LHCN-M2 (cell line): ENCODE measurements at places on chromosomes 6 and 20. TPM values are rescaled to one million over a fixed set of nuclear protein-coding genes. Genes with fewer than 3 reads are reported as not detected.
A peak's percentile ranks its signal among the peaks of the same experiment; 100 is the strongest.

Gene DBNDD2
- total RNA-seq = 0.29 and 1.3 TPM in 2 replicates

DNA sequence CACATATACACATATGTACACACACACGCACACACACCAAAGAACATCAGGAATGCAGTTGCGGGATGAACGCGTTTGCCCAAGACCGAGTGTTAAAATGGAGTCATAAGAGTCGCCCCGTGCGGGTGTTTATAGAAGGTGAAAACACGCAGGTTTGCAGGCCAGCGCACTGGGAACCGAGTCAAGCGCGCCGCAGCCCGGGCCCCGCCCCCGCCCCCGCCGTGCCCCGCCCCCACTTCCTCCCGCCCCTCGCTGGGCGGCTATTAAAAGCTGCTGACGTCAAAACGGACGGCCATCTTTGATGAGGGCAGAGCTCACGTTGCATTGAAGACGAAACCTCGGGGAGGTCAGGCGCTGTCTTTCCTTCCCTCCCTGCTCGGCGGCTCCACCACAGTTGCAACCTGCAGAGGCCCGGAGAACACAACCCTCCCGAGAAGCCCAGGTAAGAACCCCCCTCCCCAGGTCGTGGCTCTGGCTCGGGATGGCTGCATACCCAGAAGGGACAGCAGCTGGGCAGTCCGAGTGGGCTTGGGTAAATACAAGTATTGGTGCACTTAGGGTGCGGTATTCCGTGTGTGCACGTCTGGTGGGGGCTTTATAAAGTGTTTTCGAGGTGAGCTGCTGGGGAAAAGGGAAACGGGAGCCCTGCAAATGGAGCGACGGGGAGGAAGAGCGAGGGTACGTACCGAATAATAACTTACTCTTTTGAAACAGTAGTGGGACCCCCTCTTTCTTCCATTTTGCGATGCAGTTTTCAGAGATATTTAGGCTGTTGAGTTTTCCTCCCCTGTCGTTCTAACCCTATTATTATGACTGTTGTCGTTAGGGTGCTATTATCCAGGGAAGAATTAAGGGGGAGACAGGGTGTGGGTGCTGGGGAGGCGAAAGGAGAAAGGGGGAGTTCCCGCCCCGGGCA is at the start of gene SNAP25:
Gene SNAP25 (plus strand): TSS at position 295 of the 916 bp plus-strand sequence. CDS start 56,662 bp downstream, outside the sequence.
- peak; percentile 79 for DNase-seq

DNA sequence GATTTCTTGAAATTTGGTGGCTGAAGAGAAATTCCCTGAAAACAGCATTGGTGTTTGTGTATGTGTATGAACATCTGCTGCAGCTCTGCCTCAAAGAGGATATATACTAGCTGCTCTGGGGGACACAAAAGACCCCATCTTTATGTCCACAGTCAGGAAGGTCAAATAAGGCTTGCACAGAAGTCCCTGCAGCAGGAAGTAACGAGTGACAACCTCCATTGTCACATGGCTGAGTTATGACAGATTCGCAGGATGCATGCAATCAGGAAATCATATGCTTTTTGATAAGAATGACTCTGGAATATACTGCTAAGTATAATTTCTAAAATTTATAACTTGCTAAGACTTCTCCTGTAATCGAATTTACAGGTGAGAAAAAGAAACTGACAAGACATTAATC is 225.9 kb upstream of the CST7 start:
- DNase-seq = no peak

Gene CDSN
- total RNA-seq = not detected in 2 replicates

GRCh38 chr6:15841937-15842726 is 179.3 kb upstream of the DTNBP1 start:
- no peak for DNase-seq

Gene ZFP57
- total RNA-seq = not detected in 2 replicates

GRCh38 chr6:166728884-166729530 is 102.0 kb upstream of the RPS6KA2 start:
- no peak for DNase-seq

Gene CYP24A1
- 0.51 TPM in 1 of 2 replicates, not detected in the other for total RNA-seq

Gene NR2E1
- total RNA-seq = not detected in 2 replicates

- no peak for DNase-seq
These were observed 26.9 kb upstream of the ADTRP start for GRCh38 chr6:11805259-11806053.

- DNase-seq = no peak
These were observed 22.7 kb upstream of the HECA start for GRCh38 chr6:139112146-139112545.

GRCh38 chr6:83870649-83871048 is 11.2 kb downstream of the CYB5R4 start:
- no peak for DNase-seq

DNA sequence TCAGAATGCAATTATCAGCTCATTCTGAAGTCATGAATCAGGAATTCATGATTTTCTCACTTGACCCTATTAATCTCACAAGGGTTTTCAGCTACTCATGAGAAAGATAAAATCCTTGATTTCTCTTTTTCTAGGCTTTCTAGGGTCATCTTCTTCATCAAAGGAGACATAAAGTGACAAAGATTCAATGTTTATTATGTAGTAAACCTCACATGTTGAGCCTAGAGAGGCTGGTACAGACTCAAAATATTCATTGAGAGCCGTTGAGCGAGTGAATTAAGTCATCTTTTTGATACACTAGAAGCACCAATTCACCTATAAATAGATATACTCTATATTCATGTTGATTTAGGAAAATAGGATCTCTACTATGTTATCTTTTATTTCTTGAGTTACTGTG is 104.8 kb upstream of the TRAF3IP2 start:
- no peak for DNase-seq

- DNase-seq = peak; percentile 50
These were observed 10.3 kb upstream of the TAAR9 start for GRCh38 chr6:132527791-132528190.

Gene LRFN2
- total RNA-seq = not detected in 2 replicates

DNA sequence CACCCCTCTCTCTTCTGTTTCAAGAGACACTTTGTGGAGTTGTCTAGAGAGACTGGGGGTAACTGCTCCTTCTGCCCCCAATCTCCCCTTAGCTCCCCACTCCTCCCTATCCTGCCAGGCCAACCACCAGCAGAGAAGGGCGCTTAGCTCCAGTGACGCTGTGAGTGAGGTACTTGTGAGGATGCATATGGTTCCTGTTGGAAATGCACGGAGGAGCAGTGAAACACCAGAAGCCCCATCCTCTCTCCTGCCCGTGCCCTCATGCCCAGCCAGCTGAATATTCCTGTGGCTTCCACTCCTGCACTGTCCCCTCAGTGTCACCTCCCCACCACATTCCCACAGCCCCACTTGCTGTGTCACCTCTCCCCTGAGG is 11.9 kb downstream of the NT5E start:
- DNase-seq = no peak

DNA sequence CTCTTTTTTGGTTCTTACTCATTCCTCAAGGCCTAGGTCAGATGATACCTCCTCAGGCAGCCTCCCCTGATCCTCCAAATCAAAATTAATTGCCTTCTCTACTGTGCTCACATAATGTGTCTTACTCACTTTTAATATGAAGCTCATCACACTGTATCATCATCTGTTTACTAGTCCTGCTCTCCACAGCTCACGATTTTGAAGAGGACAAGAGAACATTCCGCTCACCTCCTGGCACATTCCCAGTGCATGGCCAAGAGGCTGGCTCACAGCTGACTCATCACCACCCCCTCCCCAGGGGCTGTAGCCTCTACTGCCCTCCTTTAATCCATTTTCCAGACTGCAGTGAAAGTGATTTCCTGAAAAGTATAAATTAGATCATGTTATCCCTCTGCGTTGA is 133.1 kb downstream of the ALDH8A1 start:
- peak; percentile 76 for DNase-seq

Gene CST1
- total RNA-seq = not detected in 2 replicates

DNA sequence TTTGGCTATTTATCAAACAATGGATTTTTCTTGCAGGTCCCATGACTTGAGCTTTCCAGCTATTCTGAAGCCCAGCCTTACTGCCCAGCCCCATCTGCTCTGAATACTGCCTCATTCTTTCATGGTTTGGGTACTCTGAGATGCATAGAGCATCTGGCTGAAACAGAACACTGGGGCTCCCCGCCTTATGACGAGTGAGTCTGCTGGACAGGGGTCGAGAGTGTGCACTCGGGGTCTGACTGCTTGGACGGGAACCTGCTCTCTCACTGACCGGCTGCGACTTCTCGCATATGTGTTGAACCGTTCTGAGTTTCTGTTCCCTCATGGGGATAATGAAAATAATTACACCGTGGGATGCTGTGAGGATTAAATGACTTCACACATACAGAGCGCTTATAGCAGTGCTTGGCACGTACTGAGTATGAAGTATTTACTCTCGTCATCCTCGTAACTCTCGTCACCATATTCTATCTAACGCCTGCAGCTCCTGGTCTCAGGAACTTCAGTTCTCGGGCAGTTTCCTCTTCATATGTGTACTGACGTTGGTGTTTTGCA is 59.5 kb upstream of the MPC1 start:
- DNase-seq = no peak

- DNase-seq = peak; percentile 35
These were observed 18.2 kb downstream of the SNAP25 start for GRCh38 chr20:10236540-10237533.

Gene ABT1
- total RNA-seq = 16.7 and 20.6 TPM in 2 replicates

GRCh38 chr6:118632359-118632758 is 19.0 kb downstream of the CEP85L start:
- DNase-seq = peak; percentile 44

Gene DPPA5
- not detected in 2 replicates for total RNA-seq

- peak; percentile 78 for DNase-seq
These were observed 2.3 kb downstream of the TUBB start for GRCh38 chr6:30722280-30723112.

Gene PTK6
- total RNA-seq = 0.40 and 0.45 TPM in 2 replicates

Gene PNLDC1
- total RNA-seq = not detected in 2 replicates

DNA sequence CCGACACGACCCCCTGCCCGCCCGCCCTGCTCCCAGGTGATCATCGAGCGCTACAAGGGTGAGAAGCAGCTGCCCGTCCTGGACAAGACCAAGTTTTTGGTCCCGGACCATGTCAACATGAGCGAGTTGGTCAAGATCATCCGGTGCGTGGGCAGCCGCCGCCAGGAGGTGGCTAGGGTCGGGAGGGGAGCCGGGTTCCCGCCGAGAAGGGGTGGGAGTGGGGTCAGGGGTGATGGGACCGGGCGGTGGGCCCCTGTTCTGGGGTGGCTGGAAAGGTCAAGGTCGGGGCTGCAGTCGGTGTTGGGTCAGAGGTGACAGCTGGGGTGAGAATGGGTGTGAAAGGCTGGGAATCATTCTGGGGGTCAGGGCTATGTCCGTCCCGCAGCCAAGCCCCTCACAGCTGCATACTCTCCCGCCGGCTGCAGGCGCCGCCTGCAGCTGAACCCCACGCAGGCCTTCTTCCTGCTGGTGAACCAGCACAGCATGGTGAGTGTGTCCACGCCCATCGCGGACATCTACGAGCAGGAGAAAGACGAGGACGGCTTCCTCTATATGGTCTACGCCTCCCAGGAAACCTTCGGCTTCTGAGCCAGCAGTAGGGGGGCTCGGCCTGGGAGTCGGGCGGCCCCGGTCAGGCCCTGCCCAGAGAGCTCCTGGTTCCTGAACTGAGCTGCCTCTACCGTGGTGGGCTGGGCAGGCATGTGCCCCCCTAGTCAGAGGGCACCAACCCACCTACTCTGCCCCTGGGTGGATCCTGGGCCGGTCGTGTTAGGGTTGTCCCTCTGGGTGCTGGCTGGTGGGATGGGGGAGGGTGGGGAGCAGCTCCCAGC is 1.0 kb downstream of the MAP1LC3A start:
- no peak for DNase-seq

GRCh38 chr20:12673352-12673751 is 335.4 kb upstream of the SPTLC3 start:
- no peak for DNase-seq

GRCh38 chr6:69758214-69758613 is 38.6 kb downstream of the LMBRD1 start:
- DNase-seq = peak; percentile 23

DNA sequence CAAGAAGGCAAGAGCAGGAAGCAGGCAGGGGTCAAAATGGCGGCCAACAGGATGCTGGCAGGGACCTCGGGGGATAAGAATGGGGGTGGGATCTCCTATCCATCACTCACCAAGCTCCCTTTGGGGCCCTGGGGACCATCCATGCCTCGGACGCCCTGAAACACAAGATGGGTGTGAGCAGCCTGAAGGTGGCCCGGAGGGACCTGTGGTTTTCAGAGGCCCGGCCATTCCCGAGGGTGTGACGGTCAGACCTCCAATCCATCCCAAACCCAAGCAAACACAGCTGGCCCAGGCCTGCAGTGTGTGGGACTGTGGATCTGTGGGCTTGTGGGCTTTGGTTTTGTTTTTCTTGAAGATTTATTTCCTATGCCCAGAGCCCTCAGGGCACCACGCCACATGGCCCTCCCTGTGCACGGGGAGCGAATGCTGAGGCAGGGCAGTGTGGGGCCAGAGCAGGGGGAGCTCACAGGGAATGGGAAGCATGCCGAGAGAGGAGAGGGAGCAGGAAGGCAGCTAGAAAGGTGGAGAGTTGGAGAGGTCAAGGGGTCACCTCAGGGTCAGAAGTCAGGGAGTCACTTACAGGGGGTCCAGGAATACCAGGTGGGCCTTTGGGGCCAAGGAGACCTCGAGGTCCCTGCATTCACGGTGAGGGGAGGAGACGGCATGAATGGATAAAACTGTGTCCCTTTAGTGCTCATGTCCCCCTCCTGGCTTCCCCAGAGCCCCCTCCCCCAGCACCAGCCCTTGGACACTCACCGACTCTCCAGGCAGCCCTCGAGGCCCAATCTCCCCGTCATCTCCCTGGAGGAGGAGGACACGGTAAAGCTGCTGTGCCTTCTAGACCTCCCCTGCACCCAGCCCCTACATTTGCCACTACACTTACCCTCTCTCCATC is 14.5 kb downstream of the COL11A2 start:
- DNase-seq = no peak

DNA sequence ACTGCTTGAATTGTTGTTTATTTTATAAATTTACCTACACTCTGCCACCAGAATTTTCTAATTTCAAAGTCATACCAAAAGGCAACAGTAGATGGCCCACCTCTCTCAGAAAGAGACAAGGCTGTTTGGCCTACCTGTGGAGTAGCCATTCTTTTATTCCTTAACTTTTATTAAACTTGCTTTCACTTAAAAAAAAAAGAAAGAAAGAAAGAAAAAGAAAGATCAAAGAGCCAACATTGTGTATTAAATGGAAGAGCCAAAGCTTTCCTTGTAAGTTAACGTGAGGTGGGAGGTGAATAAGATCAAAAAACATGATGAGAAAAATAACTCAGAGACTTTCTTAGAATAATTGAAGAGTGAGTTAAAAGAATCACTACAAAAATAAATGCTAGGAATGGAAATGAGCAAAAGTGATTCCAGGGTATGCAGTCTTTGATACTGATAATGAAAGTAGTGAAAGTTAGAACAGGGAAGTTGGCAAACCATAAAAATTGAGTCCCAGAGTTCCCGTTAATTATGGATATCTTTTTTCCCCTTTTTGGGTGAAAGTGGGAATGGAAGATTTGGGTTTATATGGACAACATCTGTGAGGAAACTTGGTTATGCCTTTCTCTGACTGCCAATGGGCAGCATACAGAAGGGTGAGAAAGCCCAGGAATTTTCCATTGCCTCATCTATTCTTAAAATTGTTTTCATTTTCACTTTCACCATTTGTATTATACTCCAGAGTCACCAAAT is 35.9 kb upstream of the MYB start:
- DNase-seq = peak; percentile 28

DNA sequence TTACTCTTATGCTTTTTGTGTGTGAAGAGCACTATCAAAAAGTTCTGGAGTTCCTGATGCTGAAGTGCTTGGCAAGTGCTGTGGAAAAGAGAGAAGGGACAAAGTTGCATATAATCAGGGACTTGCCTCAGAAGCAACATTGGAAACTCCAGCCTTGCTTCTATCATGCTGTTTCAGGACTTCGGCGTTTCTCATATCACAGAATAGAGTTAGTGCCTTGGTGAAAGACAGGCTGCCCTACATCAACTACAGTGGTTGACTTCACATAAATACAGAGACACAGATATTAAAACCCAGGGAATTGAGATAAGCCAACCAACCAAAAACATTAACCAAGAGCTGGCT is 36.2 kb upstream of the CDKAL1 start:
- DNase-seq = no peak

Gene DNAAF9
- total RNA-seq = 6.9 and 7.3 TPM in 2 replicates
